ENCODE measurements at places on chromosomes 2 and 18. TPM values are rescaled to one million over a fixed set of nuclear protein-coding genes. Genes with fewer than 3 reads are reported as not detected.

Gene UGT1A9
- total RNA-seq = not detected

Gene SPATA3
- not detected for total RNA-seq

Gene OTOS
- total RNA-seq = not detected

Gene SERPINB10
- total RNA-seq = not detected

Gene IGFBP5
- total RNA-seq = 34.9 TPM

Gene MBP
- 10.1 TPM for total RNA-seq

Gene PLEK
- total RNA-seq = 1.7 TPM

Gene SANBR
- 45.2 TPM for total RNA-seq

Gene SLC11A1
- 2.0 TPM for total RNA-seq

Gene CPS1
- total RNA-seq = 2.0 TPM

Gene NFATC1
- 0.49 TPM for total RNA-seq

Gene PIEZO2
- 3.9 TPM for total RNA-seq

Gene EGR4
- total RNA-seq = not detected

Gene SERPINB3
- not detected for total RNA-seq

Gene CCL20
- not detected for total RNA-seq

Gene CYP27C1
- total RNA-seq = 3.4 TPM

Gene CTLA4
- total RNA-seq = not detected

Gene CD207
- total RNA-seq = not detected

Gene ITGA4
- 5.9 TPM for total RNA-seq

Gene MAB21L4
- not detected for total RNA-seq

Gene CXCR1
- total RNA-seq = not detected

Gene COBLL1
- total RNA-seq = 8.6 TPM

Gene SCN3A
- 194 TPM for total RNA-seq

Gene STEAP3
- under 0.01 TPM for total RNA-seq

Gene NEU4
- total RNA-seq = 1.5 TPM

Gene CLEC4F
- not detected for total RNA-seq

Gene KATNAL2
- total RNA-seq = 3.4 TPM

Gene CXCR2
- 0.49 TPM for total RNA-seq

Gene LIMS3
- 1.2 TPM for total RNA-seq

Gene ZAP70
- total RNA-seq = 0.49 TPM

Gene ZNF521
- total RNA-seq = 12.5 TPM

Gene GIGYF2
- total RNA-seq = 72.5 TPM

Gene AFG3L2
- 29.0 TPM for total RNA-seq

Gene KIAA2012
- 0.98 TPM for total RNA-seq

Gene TMEM198
- total RNA-seq = 11.1 TPM

Gene GKN2
- total RNA-seq = 0.25 TPM

Gene SLC19A3
- total RNA-seq = 1.5 TPM

Gene CYP27A1
- total RNA-seq = 4.4 TPM

Gene MAP2
- total RNA-seq = 767 TPM

Gene ADD2
- total RNA-seq = 385 TPM

Gene SERPINB12
- not detected for total RNA-seq

Gene CYB5A
- total RNA-seq = 7.9 TPM

Gene NEUROD1
- total RNA-seq = 7.1 TPM

Gene TEX44
- total RNA-seq = not detected

Gene LCT
- not detected for total RNA-seq
